ENCODE measurements at places on chromosomes 7 and 10.

DNA sequence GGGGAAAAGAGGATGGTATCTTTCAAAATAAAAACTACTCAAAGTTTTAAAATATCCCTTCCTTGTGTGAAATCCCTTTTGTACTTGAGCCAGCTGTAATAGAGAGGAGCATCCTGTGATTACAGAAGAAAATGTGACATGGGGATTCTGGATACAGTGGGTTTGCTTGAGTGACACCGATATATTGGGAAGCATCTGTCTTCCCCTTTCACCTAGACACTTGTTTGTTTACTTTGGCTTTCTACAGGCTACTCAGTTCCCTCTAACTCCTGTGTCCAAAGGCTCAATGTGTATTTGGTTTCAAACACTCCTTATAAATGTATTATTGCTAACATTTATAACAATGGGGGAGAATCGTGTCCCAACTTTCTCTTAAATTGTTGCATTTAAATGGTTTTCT, 24.4 kb downstream of the CPED1 start:
- DNase-seq, result no peak

DNA sequence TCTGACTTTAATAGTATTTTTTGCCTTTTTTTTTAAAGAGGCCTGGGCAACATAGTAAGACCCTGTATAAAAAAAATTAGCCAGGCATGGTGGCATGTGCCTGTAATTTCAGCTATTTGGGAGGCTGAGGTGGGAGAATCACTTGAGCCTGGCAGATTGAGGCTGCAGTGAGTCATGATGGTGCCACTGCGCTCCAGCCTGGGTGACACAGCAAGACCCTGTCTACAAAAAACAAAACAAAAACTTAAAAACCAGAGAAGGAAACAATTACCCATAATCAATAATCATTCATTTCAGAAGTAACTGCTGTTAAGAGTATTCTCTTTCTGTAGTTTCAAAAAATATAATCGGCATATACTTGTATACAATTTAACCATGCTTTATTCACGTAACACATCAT, 28.0 kb downstream of the VPS26A start:
- no peak for DNase-seq

GRCh38 chr10:89468191-89468965, 54.0 kb downstream of the IFIT5 start:
- DNase-seq, result no peak

DNA sequence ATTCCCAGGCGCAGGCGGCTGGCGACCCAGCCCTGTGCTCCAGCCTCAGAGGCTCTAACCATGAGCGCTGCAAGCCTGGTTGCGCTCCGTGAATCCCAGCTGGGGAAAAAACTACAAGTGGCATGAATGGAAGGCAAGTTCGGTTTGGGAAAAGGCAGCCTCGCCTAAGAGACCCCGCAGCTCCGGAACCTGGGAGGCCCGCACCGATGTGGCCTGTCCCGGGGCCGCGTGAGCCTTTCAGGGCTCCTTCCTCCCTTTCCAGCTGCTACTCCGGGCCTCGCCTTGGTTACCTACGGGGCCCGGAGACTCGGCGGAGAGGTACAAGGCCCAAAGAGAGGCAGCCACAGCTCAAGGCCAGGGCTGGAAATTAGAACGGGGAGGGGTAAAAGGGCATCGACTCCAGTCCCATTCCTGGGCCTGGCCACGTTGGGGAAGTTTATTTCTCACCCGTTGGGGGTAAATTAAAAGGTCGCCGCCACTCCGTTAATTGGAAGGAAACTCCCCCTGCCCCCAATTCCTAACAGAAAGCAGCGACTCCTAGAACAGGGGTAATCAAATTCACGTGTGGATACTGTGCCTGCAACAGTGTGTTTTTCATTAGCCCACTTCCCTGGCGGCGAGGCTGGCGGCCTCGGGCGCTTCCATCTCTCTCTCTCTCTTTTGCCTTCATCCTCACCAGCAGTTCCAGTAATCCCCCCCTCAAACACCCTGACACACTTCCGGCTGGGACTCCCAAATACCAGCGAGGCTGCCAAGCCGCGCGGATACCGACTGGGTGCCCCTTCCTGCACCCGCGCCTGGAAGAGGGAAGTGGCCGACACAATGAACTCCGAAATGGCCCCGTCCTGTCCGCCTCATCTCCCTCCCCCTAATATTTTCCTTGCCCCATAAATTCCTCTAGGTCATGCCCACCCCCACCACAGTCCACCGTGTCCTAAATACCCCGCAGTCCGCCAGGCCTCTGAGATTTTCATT, 1.5 kb upstream of the HOXA9 start:
- DNase-seq, result no peak

DNA sequence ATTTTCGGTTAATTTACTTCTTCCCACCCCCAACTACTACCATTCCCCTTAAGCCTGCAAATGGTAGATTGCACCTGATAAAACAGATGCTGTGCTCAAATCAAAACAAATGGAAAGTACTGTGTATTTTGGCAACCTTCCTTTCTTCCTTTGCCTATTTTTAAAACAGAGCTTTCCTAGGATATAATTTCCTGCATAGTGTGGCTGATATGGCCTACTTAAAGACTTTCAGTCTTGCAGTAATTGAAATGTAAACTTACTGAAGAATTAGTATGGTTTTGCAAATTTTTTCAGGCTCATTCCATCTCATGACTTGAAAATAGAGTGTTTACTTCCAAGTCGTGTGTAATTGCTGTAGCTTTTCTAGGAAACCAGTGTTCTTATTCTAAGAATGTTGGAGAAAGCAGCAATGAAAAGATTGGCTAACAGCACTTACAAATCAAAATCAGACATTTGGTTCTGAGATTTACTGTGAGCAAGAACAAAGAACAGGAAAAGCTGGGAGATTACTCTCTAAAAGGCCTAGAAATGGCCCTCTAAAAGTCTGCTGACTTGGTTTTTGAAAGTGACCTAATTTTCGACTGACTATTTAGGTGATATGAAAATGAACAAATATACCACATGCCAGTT, 52.0 kb downstream of the REEP3 start:
- DNase-seq, result no peak

All from SK-N-DZ (cell line).